ENCODE measurements at places on chromosomes 5 and 9. TPM values are rescaled to one million over a fixed set of nuclear protein-coding genes. Genes with fewer than 3 reads are reported as not detected.

The SMIM32 gene
- total RNA-seq: not detected

The C5orf52 gene
- not detected for total RNA-seq

The NR5A1 gene
- not detected for total RNA-seq

The OR1J2 gene
- not detected for total RNA-seq

The CAPSL gene
- total RNA-seq: not detected

The PAIP1 gene
- 136 TPM for total RNA-seq

The IFNA2 gene
- not detected for total RNA-seq

The HAVCR1 gene
- not detected for total RNA-seq

The VDAC1 gene
- total RNA-seq: 489 TPM
